Activated CD8-positive, alpha-beta T cell treated with anti-CD3 and anti-CD28 coated beads, Interleukin-2, amount 10 ng/mL, durations not matched to agents 7 days and 5 days (primary cell): ENCODE measurements at places on chromosomes 6 and 20. TPM values are rescaled to one million over a fixed set of nuclear protein-coding genes. Genes with fewer than 3 reads are reported as not detected.

DNA sequence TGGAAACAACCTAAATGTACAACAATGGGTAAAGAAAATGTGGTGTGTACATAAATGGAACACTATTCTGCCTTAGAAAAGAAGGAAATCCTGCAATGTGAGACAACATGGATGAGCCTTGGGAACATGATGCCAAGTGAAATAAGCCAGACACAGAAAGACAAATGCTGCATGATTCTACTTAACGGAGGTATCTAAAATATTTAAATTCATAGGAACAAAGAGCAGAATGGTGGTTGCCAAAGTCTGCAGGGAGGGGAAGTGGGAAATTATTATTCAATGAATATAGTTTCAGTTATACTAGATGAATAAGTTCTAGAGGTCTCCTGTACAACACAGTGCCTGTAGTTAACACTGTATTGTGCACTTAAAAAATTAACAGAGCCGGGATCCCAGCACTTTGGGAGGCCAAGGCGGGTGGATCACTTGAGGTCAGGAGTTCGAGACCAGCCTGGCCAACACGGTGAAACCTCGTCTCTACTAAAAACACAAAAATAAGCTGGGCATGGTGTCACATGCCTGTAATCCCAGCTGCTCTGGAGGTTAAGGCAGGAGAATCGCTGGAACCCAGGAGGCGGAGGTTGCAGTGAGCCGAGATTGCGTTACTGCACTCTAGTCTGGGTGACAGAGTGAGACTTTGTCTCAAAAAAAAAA lies 71.4 kb upstream of the SNX9 start:
- H3K36me3 ChIP-seq = no peaks in the 10 kb centered on the region
- DNase-seq = no peak
- no peak overlapping the region for H3K4me3 ChIP-seq
- H3K27ac ChIP-seq = no peak overlapping the region

GRCh38 chr6:11595903-11596302 lies 58.4 kb downstream of the TMEM170B start:
- H3K4me3 ChIP-seq = no peak overlapping the region
- H3K27me3 ChIP-seq = peaks cover 3% of the 10 kb centered on the region
- no peak for DNase-seq
- no peak overlapping the region for H3K27ac ChIP-seq

- H3K36me3 ChIP-seq = no peaks in the 10 kb centered on the region
- no peak overlapping the region for H3K4me3 ChIP-seq
- H3K27ac ChIP-seq = no peak overlapping the region
Measured at GRCh38 chr6:62035952-62036351, 250.1 kb downstream of the KHDRBS2 start.

DNA sequence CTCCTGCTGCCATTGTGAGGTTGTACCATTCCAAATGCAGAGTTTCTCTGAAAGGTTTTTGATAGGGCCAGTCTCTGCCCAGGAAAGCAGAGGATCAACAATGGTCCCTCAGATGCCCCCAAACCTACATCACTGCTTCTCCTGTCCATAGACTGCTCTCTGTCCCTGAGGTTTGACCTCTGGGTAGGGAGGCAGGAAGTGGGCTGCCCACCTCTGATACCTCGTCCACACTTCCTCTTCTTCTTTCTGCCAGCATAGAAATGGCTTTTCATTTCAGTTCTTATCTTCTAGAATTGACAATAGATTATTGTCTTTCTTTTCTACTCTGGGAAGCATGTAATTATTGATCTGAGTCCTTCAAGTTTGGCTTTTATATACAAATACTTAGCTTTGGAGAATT lies 170.6 kb downstream of the TRMT11 start:
- H3K36me3 ChIP-seq = no peaks in the 10 kb centered on the region
- no peak for DNase-seq
- no peaks in the 10 kb centered on the region for H3K27me3 ChIP-seq
- no peak overlapping the region for H3K4me3 ChIP-seq
- H3K4me1 ChIP-seq = peaks cover 12% of the 10 kb centered on the region

- no peaks in the 10 kb centered on the region for H3K27me3 ChIP-seq
- H3K36me3 ChIP-seq = no peaks in the 10 kb centered on the region
- no peak for DNase-seq
- no peak overlapping the region for H3K4me3 ChIP-seq
Measured at GRCh38 chr20:56708991-56709390, 79.9 kb downstream of the TFAP2C start.

- no peak for DNase-seq
- H3K4me1 ChIP-seq = no peaks in the 10 kb centered on the region
- no peaks in the 10 kb centered on the region for H3K27me3 ChIP-seq
- no peaks in the 10 kb centered on the region for H3K36me3 ChIP-seq
Measured at GRCh38 chr6:88499436-88499835, 333.3 kb upstream of the CNR1 start.

DNA sequence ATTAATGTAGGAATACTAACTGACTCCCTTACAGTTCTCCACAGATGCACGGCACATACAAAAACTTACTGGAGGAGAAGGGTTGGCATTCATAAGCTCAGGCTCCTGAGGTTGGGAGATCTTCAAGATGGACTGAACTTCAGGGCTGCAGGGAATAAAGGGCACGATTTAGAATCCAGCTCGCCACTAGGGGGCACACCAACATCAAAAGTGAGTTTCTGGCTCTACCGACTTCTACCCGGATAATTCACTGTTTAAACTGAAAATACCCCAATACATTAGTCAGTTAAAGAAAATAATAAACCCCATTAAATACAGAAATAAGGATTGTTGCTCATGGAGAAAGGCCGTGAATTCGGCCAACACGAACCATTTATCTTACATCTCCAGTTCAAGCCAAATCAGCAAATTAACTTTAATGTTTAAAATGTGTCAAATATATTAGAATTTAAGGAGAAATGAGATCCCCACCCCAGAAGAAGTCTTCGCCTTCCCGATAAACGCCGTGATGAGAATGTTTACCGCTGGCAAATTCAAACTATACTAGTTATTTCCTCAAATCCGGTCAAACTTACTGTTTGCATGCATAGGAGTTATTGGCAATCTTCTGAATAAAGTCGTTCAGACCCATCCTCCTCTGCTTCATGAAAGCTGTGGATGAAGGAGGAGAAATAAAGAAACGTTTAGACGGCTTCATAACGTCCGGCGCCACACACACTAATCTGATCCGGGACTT lies 121.7 kb upstream of the SLC2A12 start:
- H3K36me3 ChIP-seq = peaks cover 50% of the 10 kb centered on the region
- peak overlapping the region; percentile 99 for H3K4me3 ChIP-seq
- H3K27me3 ChIP-seq = no peaks in the 10 kb centered on the region
- peak overlapping the region; percentile 99 for H3K27ac ChIP-seq
- H3K4me1 ChIP-seq = peaks cover 70% of the 10 kb centered on the region
- peak; percentile 90 for DNase-seq

GRCh38 chr20:57245997-57246396 lies 20.4 kb downstream of the BMP7 start:
- no peak for DNase-seq
- H3K36me3 ChIP-seq = no peaks in the 10 kb centered on the region
- peaks cover 2% of the 10 kb centered on the region for H3K27me3 ChIP-seq
- no peak overlapping the region for H3K27ac ChIP-seq
- H3K4me1 ChIP-seq = peaks cover 5% of the 10 kb centered on the region
- no peak overlapping the region for H3K4me3 ChIP-seq

DNA sequence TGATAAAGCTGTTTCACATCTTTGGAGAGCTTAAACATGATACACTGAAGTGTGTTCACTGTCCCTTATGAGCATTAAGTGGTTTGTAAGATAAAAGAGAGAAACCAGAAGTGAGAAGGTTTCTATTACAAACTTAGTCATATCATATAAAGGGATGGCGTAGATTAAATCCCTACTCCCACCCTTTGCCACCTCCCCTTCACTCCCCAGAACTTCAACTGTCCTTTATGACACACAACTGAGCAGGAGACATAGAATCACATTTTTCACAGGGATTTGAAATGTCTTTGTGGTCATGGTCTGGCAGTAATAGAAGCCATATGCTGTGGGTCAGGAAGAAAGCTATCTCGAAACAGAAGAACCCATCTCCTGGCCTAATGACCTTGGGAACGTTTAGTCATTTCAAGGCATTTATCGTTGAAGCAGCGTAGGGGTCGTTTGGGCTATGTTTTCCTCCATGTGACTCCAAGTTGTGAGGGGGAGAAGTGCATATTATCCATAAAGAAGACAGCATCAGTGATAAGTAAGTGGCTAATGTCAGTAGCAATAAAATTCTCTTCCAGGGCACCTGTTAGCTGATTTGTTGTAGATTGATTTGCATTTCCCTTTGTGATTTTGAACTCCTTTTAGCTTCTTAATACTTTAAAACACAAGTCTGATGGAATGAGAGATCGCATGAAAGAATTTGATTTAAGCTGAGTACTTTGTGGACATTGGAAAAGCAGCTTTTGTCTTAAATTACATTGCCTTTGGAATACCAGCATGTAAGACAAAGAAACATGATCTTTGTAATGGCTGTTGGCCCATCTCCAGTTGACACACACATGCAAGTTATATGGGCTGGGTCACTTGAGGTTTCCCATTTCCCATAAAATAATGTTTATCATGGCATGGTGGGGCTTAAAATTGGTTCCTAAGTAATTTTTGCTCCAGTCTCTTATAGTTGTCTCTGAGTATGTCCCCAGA lies 501.5 kb upstream of the FLRT3 start:
- DNase-seq = no peak
- no peaks in the 10 kb centered on the region for H3K27me3 ChIP-seq
- H3K4me3 ChIP-seq = no peak overlapping the region
- no peaks in the 10 kb centered on the region for H3K4me1 ChIP-seq
- no peaks in the 10 kb centered on the region for H3K36me3 ChIP-seq

DNA sequence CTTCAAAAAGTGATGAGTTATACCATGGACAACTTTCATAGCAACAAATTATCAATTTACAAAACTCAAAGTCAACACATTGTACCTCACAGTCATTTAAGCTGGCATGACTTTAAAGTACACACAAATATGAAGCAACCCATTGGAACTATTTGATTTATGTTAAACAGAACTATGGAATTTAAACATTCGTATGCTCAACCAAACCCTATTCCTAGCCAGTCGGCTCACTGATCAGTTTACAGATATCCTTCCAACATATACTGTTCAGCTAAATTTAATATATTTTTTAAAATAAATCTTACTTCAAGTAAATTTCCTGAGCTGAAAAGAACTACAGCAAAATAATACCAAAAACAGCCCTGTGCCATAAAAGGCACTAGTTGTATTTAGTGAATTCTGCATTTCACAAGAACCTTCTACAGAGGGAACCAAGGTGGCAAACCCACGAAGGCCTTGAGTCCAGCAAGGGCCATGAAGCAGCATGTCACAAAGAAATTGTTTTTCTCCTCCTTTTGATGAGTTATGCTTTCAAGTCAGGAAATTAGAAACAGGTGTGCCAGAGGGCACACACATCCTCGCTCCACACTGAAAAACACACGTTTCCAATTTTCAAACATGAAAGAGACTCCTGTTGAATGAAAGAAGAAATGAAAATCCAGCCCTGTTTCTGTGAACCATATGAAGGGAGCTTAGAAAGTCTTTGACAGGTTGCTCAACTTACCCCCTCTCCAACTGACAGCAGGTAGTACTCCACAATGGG lies 122.8 kb downstream of the TASP1 start:
- no peak overlapping the region for H3K4me3 ChIP-seq
- no peaks in the 10 kb centered on the region for H3K4me1 ChIP-seq
- DNase-seq = no peak
- no peaks in the 10 kb centered on the region for H3K27me3 ChIP-seq
- no peak overlapping the region for H3K27ac ChIP-seq
- H3K36me3 ChIP-seq = peaks cover 20% of the 10 kb centered on the region

The FAM83D gene
- 25.6 TPM for total RNA-seq

The GUCA1A gene
- not detected for total RNA-seq

The TIAM2 gene
- 2.9 TPM for total RNA-seq
